CD4-positive, alpha-beta T cell treated with Interleukin-6 at 100 ng/mL for 8 hours (primary cell): ENCODE measurements at places on chromosomes 4 and X.

- no peak for DNase-seq
Observed at GRCh38 chr4:157674699-157675098, 454.2 kb downstream of the GRIA2 start.

- no peak for DNase-seq
Observed at GRCh38 chr4:21709031-21709430, 239.5 kb downstream of the KCNIP4 start.

DNA sequence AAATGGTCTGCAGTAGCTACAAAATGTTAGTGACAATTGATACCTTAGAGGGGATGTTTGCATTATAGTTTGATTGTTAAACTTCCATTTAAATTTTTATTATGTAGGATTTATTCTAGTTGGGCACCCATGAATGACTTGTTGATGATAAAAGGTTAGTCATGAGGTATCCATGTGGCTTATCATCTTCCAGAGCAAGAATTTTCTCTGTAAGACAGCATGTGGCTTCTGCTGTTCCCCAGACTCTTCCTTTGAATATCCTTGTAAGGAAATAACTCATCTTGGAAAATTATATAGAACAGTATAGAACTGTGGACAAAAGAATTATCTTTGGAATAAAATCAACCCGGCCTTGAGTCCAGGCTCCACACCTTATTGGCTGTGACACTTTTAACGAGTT, 40.1 kb upstream of the KLHL8 start:
- no peak for DNase-seq

DNA sequence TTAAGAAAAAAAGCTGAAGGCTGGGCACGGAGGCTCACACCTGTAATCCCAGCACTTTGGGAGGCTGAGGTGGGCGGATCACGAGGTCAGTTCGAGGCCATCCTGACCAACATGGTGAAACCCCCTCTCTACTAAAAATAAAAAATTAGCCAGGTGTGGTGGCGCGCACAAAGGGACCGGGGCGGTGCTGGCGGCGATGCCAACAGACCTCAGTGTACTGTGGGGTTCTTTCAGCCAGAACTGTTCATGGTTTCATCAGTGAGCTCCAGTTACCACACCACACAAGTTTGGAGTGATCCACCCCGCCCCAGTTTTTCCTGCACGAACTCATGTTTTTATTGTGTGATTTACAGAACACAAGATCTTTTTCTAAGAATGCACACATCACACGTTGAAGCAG, 21.2 kb upstream of the IRAK1 start:
- no peak for DNase-seq

- DNase-seq, result no peak
Observed at GRCh38 chr4:152462695-152463094, 73.2 kb downstream of the FBXW7 start.

DNA sequence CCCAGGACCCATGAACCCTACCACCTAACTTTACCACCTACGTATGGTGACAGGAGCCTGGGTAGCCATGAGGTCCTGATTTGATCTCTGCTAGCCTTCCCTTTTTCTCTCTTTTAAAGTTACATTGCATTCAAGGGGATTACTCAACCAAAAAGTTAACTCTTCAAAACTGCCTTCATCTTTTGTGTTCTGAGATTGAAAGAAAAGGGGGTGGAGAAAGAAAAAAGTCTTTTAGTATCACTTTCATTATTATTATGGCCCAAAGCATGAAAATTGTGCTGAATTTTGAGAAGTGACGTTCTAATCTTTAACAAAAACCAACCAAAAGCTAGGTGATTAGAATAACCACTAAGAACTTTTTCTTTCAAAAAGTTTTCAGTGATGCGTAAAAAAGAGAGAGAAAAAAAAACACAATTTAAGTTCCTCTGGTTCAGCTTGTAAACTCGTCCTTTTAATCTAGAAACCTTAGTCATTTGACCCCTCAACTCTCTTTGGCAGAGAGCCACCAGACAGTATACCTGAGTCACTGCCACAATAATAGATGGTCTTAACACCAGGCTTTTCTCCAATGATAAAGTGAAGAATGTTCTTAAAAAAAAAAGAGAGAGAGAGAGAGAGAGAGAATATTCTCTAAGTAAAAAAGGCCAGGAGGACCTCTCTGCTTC, 347.4 kb upstream of the FGF13 start:
- no peak for DNase-seq

GRCh38 chrX:152819732-152820131, 10.8 kb downstream of the CETN2 start:
- DNase-seq, result no peak

DNA sequence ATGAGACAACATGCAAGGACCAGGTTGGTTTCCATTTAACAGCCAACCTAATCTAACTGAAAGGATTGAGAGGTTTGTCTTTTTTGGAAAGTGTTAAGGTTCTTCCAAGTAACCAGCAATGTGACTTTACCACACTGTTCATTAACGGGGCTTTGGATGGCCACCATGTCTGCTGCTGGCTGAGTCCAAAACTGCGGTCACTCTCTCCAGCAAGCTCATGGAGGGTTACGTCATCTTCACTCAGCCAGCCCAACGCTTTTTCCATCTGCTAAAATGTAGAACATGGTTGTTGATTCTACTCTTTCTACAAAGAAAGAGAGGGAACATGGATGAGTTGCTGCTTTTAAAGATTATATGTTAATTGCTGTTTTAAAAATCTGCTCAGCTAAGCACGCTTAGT, 11.0 kb downstream of the PKD2 start:
- DNase-seq, result no peak

GRCh38 chrX:51876441-51876840, 17.0 kb upstream of the MAGED1 start:
- DNase-seq, result no peak

- DNase-seq, result no peak
Observed at GRCh38 chr4:23878912-23879732, 10.7 kb downstream of the PPARGC1A start.

- DNase-seq, result no peak
Observed at GRCh38 chr4:168854350-168854921, 155.6 kb downstream of the CBR4 start.

DNA sequence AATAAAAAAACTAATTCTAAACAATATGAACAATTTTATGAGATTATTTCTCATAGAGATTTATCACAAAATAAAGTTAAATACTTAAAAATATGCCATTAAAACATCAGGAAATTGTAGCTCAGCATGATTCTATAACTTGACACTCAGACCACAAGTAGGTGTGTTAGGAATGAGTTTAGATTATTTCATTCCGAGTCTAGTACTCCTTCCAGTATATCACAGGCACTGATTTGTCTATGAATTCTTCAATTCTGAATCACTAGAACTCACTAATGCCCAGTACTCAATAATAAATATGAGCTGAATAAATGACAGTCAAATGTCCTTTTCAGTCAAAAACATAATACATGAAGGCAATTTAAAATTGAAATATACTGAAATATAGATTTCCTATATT, 22.2 kb downstream of the BOD1L1 start:
- no peak for DNase-seq

DNA sequence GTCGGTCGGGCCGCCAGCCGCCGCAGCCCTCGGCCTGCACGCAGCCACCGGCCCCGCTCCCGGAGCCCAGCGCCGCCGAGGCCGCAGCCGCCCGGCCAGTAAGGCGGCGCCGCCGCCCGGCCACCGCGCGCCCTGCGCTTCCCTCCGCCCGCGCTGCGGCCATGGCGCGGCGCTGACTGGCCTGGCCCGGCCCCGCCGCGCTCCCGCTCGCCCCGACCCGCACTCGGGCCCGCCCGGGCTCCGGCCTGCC, 213 bp downstream of the NFKB1 start:
- no peak for DNase-seq

- DNase-seq, result no peak
Observed at GRCh38 chr4:66169341-66169740, 499.1 kb upstream of the EPHA5 start.

- DNase-seq, result peak; percentile 69
Observed at GRCh38 chrX:53714580-53715345, 28.2 kb upstream of the HUWE1 start.

DNA sequence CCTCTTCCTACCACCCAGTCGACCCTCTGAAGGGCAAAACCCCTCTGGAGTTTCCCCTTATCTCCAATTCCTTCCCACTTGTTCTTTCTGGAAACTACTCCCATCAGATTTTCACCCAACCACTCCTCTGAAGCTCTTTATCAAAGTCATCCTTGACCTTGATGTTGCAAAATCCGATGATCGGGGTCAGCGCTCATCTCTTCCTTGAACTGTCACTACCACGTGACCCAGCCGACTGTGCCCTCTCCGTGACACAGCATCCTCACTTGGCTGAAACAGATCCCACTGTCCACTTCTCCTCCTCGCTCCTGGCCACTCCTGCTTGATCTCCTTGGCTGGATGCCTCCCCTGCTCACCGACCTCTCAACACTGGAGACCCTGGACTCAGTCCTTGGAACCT, 1.1 kb downstream of the CFAP99 start:
- DNase-seq, result no peak

GRCh38 chrX:71227370-71228062, 4.5 kb downstream of the GJB1 start:
- DNase-seq, result no peak

DNA sequence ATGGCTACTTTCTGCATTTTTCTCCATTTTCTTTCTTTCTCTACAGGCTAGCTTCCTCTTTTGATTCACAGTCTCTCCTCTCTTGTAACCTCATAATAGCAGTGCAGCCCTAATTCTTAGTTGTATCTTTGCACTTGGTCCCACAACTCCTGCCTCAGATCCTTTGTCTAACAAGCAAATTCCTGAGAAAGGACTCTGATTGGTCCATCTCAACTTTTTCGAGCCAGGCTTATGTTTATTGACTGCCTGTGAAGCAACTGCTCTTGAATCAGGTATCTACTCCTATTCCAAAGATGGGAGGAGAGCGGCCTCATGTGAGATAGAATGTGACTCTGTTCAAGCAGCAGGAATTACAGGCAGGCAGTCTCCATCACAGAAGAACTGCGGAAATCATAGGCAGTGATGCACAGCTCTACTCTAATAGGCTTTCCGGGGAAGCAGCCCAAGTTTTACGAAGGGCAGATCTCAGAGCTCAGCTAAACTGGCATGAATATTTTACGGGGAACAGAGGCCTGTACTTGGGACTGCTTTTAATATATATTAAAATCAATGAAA, 123.5 kb downstream of the GABRB1 start:
- DNase-seq, result no peak

DNA sequence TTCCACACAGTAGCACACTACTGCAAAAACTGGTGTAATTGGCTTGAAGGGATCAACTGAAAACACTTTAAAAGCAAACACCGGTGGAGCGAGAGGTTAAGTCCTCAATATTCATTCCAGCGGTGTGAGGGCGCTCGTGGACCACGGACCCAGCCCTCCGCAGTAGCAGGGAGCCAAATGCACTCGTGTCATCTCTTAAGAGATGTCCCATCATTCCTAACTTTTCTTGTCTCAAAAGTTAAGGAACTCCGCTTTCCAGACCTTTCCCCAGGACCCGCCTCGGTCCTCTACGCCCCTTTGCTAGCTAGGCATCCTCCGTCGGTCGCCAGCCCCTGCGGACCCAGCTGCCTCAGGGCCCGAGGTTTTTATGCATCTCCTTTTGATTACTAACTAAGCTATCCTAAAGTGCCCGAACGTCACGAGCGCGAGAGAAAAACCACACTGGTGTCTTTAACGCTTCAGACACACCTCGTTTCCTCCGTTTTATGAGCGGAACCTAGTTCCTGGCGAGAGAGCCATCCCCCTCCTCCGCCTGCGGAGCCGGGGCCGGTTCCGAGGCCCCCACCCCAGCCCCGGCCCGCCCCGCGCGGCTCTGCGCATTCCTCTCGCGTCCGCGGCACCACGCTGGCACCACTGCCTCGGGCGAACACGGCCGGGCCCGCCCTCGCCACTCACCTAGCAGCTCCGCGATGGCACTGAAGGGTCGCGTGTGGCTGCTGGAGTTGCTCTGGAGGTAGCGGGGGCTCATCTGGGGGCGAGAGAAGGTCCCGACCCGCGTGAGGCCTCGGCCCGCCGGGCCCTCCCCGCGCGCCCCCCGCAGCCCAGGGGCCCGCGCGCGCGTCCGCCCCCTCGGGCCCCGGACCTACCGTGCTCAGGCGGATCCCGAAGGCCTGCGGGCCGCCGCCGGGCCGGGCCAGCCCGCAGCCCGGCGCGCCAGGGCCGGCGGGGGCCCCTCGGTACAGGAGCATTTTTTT, 723 bp downstream of the MORC4 start:
- DNase-seq, result peak; percentile 45

DNA sequence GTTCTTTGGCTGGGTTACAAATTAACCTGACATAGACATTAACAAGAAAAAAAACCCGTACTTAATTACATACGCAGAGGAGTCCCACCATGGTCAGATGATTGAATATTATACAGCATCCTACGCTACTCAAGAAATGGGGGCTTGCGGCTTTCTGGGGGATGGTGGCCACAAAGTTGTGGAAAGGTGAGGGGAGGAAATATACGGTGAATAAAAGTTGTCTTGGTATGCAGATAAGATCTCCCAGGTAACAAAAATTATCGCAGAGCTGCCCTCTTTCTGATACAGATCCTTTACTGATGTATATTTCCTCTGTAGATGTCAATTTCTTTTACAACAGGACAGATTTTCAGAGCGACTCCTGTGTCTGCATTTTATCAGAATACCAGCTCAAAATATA, 890 bp downstream of the DCAF16 start:
- DNase-seq, result no peak

DNA sequence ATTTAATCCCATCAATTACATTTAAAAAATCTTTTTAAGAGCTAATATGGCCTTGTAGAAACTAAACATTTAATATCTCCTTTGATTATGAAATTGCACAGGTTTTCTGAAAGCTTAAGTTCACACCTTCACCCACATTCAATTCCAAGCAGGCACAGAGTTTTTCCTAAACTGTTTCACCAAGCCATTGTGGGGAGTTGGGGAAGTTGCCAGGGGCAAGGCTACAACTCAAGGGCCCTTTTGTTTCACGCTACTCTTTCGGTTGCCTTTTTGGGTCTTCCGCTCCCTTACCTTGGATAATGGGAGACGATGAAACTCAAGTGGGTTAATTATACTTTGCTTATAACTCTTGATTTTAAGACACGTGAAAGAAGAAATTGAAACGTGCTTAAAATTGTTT, 33.3 kb downstream of the APBB2 start:
- no peak for DNase-seq

DNA sequence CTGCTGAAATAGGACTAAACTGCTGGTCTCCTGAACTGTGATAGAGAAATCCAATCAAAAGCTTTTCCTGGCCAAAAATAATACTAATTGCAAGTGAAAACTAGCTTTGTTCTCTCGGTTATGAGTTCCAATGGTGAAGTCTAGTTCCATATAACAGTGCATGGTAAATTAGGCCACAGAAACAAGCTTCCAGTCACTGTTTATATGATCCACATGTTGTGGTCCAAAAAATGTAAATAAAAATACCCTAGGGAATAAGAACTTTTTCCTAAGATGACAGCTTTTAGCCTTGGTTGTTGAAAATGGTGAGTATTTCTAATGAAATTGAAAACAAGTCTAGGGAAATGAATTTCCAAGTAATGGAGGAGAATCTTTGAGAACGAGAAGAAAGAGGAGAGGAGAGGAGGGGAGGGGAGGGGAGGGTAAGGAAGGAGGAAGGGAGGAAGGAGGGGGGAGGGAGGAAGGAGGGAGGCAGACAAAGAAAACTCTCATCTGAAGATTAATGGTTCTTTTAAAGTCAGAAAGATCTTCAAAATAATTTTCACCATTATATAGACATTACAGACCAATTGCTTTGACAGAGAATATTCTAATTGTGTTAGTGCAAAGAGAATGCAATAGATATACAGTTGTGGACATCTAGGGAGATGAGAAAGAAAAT, 26.1 kb downstream of the PALLD start:
- DNase-seq, result no peak
